Neural crest cell (in vitro differentiated cells): ENCODE measurements at places on chromosomes 11 and 22. TPM values are rescaled to one million over a fixed set of nuclear protein-coding genes. Genes with fewer than 3 reads are reported as not detected.

- DNase-seq: no peak
Observed at GRCh38 chr11:76760236-76760635, 22.9 kb upstream of the TSKU start.

GRCh38 chr11:3169255-3170043, 4.3 kb upstream of the OSBPL5 start:
- no peak for DNase-seq

CLDN5 gene
- total RNA-seq: 1.0 and 1.3 TPM in 2 replicates

DNA sequence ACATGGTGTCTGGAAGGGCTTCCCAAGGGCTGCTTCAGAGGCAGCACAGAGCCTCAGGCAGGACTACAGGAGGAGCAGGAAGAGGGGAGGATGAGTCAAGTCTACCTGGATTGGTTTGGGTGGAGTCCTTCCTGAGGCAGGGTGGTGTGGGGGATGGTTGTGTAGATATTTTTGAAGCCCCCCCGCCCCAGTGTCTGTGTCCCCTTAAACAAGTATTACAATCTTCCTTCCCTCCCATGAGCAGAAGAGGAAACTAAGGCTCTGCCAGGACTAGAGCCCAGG, 34.7 kb upstream of the FCHSD2 start:
- DNase-seq: no peak

TOM1 gene
- total RNA-seq: 24.6 and 24.7 TPM in 2 replicates
